ENCODE measurements at places on chromosomes 2 and 18.

- DNase-seq: no peak
These were observed 99.0 kb downstream of the SP3 start for GRCh38 chr2:173865971-173866873.

DNA sequence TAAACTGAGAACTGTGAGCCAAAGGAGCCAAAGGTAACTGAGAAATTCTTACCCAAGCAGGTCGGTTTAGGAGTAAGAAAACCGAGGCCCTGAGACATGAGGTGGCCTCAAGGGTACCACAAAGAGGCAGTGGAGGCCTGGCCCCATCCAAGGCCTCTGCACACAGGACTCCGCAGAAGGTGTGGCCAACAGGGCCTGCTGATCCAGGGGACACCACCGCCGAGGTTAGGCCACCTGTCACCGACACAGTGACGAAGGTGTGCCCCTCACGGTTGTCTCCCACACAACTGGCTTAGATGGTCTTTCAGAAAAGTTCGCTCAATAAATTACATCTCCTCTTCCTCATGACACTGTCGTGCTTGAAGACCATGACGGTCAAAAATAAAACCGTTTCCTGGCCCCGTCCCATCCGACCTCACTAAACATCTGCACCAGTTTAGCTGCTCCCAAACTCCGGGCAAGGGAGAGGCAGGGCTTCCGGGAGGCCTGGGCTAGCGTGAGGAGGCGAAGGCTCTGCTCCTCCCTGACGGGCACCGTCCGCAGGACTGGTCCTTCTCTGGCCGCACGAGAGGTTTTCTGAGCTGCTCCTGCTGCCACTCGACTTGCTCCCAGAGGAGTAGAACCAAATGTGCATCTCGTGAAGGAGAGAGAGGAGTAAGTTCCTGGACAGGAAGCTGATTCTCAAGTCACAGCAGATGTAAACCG, 442.0 kb downstream of the EIPR1 start:
- DNase-seq: no peak

DNA sequence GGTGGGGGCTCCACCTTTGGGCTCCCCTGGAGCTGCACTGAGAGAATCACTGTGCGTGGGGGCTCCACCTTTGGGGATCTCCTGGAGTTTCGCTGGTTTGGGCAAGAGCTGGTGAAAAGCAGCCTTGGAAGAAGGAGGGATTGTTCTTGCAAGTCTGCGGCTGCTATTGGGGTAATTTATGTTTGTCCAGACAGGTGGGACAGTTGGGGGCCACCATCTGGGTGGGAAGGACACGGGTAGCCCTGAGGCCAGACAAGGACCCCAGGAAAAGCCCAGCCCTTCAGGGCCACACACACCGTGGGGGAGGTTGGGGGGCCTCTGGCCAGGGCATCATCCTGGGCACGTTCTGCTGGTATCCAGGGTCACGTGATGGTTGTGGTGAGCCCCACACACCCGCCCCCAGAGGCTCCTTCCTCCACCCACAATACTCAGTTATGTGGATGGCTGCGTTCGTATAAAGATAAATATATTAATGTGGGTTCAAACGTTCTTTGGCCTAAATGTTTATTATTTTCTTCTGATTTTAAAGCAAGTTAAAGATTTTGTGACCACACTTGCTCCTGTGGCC, 47.7 kb downstream of the TPO start:
- no peak for DNase-seq

DNA sequence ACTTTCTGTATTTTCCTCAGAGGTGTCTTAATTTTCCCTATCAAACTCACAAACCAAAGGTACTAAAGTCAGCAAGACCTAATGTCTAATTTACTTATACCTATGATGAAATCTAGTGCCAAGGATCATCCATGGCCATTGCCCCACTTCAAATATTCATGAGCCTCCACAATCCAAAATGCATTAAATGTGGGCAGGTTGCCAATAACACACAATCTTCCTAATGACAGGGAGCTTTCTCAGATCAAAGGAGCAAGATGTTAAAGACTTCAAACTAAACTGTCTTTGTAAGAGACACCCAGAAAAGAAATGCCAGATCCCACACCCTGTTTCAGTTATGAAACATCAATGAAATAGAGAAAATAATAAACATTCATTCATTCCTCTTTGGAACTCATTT, 143.2 kb downstream of the TMEFF2 start:
- no peak for DNase-seq

DNA sequence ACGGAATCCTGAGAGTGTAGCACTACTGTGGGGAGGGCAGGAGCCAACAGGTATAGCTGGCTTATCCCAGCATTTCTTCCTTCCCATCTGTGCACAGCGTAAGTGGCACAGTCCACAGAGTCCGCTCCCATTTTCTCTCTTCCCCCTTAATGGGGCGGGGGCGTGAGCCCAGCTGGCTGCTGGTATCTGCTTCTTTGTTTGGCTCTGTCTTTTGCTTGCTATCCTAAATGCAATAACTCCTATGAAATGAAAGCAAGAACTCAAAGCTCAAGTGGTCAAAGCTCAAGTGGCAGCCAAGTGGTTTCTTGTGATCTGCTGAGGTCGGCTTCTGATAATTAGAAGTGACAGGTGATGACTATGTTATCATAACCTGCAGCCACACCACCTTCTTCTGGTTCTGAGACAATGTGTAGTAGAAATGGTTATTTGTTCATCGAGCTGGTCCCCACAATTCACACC, 192.7 kb downstream of the PLCL1 start:
- no peak for DNase-seq

DNA sequence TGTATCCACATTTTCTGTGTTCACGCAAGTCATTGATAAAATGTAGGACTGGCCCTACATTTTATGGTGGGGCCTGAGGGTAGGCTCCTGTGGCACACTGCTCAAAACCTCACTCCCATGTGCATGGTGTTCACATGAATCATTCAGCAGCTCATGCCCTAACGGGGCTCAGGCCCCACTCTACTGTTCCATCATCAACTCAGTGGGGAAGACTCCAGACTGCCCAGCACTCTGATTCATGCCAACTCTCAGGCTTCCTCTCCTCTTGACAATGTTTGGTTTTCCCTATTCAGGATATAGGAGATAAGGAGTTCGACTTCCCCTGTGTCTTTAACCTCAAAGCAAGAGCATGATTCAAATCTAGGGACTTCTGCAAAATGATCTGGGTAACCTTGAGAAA, 92.0 kb upstream of the BOD1L2 start:
- no peak for DNase-seq

DNA sequence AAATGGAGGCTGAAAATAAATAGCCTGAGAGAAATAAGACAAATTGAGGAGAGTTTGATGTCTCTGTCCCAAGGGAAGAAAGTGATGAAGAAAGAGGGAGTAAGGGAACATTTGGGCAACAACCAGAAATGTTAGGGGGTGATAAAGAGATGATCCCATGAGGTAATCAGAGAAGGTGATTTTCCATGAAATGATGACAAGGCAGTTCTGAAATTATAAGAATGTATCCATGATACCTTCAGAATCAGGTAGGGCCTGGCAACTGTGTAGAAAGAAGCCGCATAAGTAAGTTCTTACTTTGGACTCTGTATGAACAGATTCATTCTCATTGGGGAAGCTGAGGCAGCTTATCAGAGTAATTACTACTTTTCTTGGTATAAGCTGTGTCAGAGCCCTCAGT, 106.1 kb downstream of the THSD7B start:
- no peak for DNase-seq

DNA sequence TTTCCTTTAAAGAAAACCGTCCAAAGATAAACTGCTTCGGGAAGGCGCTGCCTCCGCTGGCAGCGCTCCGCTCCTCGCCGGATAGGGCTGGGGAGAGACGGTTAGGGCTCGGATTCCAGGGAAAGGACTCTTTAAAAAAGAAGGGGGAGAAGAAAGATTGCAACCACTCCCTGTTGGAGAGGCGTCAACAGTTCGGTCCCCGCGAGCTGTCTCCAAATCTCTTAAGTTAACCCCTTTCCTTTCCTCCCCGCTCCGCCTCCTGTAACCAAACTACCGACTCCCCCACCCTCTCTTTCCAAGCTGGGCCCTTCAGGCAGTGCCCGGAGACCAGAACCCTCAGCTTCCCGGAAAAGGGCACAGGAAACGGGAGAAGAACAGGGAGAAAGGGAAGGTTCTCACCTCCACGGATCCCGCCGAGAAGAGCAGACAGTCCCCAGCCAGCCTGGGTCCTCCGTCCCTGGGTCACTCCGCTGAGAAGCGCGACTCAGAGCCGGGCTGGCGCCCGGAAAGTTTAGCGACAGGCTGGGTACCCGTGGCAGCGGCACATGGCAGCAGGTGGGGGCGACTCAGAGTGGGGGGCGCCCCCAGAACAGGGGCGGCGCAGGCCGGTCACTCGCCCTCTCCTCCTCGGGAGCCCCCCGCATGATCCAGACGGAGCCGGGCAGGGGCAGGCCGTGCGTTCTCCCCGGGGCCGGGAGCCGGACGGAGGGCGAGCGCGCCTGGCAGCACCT, 675 bp downstream of the FZD5 start:
- no peak for DNase-seq

- no peak for DNase-seq
These were observed 191.0 kb upstream of the ARL4C start for GRCh38 chr2:234687718-234688475.

DNA sequence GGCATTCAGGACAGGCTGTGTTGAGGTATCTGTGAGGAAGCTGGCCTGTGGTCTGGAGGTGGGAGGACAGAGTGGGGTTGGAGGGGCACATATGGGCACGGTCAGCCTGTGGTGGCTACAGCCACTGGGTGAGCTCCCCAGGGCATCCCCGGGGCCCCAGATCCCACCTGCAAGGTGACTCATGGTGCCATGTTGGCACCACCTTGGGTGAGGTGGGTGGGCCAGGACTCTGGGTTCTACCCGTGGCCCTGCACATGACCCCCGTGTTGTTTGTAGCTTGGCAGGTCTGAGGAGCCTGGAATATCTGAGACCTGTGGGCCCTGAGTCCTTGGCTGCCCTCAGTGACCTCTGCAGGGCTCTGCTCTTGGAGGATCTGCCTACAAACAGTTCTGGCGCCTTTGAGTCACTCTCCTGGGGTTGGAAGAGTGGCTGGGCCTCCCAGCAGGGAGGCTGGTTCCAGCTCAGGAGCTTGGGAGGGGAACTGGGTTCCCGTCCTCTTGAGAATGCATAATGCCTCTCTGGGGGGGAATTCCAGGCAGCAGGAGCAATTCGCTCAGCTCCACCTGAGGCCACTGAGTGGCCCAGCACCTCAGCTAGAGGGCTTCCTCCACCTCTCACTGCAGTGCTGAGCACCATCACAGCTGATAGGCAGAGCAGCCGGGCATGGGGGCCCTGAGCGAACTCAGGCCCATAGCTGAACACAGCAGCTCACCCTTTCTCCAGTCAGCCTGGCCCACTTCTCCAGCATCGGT, 105.1 kb downstream of the DYSF start:
- no peak for DNase-seq

DNA sequence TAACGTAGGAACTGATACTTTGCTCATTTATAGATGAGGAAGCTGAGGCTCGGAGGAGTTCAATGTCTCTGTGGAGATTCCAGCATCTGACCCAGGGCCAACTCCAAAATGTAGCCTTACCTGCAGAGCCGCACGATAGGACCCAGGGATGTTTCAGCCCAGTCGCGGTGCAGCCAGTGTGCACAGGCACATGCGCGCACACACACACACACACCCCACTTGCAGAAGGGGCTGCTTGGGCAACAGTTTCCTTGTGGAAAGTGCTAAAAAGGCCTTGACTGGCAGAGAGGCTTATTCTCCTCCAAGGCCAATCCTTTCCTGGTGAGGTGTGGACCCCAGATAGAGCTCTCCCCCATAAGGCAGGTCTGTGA, 101.7 kb downstream of the ZFP36L2 start:
- DNase-seq: no peak
